Stimulated activated CD8-positive, alpha-beta memory T cell treated with anti-CD3 and anti-CD28 coated beads, Interleukin-15, amount 100 ng/mL, for 48 hours (primary cell): ENCODE measurements at places on chromosomes 5 and 9.

- no peak for DNase-seq
Observed at GRCh38 chr5:54463713-54464112, 8.2 kb downstream of the HSPB3 start.

- DNase-seq, result no peak
Observed at GRCh38 chr5:142636093-142636492, 49.8 kb downstream of the FGF1 start.

DNA sequence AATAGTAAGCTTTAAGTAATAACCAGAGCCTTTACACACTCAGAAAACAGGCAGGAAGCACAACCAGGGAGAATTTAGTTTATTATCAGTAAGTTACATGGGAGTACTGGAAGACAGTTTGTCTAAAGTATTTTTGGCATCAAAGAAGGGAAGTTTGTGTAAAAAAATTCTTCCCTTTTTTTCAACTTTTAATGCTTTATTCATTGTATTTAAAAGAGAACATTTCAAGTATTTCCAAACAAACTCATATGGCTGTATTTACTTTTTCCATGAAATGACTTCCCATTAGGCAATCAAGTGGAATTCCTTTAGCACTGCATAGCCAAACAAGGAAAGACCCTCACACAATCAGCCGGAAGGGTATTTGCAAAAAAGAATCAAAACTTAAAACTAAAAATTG lies 26.7 kb downstream of the RNF145 start:
- no peak for DNase-seq

GRCh38 chr5:41736641-41737040 lies 133.6 kb downstream of the OXCT1 start:
- no peak for DNase-seq

GRCh38 chr5:171520300-171521174 lies 101.1 kb downstream of the FGF18 start:
- DNase-seq, result no peak

DNA sequence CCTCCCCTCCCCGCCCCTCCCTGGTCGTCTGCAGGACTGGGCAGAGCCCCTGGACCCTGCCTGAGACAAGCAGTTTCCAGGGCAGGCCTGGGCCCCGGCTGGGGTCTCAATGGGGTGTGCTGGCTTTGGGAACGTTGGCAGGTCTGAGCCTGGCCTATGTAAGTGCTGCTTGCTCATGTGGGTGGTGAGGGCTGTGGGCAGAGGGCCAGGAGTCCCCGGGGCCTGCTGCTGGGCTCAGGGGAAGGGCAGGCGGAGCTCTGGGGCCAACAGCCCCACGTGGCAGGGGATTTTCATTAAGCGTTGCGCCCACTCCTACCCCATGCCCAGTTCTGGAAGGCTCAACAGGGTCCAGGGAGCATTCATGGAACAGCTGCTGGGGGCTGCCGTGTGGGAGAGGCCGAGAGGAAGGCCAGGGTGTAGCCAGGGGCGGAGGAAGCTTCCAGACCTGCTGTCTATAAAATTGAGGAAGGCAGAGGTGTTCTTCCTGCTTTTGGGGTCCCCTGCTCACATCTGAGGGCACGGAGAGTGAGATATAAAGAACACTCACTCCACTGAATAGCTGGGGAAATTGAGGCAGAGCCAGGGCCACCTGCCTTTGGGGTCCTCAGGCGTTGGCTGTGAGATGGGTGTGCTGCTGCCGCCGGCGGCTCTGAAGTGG lies 32.5 kb downstream of the RXRA start:
- DNase-seq, result no peak

- no peak for DNase-seq
Observed at GRCh38 chr5:40202814-40203440, 476.8 kb upstream of the PTGER4 start.

DNA sequence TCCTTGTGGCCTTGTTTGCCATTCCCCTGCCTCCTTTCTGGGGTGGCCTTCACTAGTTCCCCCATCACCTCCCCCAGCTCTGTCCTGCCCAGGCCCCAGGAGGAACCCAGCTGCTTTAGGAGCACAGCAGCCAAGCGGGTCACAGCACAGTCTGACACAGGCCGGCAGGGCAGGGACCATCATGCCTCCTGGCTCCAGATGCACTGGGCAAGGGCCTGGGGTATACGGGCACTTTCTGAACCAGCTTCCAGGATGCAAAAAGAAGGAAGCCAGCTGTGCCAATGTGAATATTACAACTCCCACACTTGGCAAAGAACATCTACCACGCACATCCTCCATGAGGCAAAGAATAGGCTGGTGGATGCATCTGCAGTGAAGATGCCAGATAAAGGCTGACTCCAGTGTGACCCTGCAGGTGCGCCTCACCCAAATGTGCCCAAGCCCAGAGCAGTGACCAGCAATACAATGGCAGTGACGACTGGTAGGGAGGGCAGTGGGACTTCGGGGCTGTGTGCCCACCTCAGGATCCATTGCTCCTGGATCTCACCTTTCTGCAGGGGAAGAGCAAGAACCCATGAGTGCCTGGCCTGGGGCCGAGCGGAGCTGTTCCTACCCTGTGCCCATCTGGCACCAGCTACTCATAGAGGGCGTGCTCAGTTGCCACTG lies 6.3 kb upstream of the IL3 start:
- no peak for DNase-seq

DNA sequence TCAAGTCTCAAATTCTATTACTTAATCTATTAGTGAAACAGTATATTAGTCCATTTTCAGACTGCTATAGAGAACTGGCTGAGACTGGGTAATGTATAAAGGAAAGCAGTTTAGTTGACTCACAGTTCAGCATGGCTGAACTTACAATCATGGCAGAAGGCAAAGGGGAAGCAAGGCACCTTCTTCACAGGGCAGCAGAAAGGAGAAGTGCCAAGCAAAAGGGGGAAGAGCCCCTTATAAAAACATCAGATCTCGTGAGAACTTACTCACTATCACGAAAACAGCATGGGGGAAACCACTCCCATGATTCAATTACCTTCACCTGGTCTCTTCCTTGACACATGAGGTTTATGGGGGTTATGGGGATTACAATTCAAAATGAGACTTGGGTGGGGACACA lies 67.9 kb upstream of the CHSY3 start:
- no peak for DNase-seq

DNA sequence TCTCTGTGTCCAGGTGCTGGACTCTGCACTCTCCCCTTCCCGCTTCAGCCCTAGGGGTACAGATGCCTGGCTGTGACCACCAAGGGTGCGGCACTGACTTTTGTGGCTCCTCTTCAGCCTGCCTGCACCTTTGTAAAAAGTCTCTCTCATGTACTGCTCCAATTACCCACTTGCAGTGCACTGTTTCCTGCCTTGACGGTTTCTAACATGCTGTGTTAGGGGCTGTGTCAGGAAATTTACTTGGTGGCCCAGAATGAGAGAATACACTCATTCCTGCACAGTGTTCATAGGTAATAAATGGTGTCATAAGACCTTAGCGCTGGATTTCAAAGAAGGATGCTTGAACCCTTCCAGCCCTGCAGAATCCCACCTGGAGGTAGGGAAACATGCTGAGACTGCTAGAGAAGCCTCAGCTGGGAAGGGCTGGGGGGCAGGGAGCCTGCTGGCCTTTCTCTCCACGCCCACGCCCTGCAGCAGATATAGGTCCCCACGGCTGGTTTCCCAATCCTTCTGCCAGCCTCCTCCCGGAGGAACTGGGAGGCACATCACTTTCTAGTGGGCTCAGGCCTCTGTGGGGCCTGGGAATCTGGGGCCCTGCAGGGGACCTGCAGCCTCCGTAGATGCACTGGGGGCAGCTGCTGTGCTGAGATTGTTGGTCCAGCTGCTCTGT lies 17.6 kb upstream of the HRH2 start:
- DNase-seq, result no peak

DNA sequence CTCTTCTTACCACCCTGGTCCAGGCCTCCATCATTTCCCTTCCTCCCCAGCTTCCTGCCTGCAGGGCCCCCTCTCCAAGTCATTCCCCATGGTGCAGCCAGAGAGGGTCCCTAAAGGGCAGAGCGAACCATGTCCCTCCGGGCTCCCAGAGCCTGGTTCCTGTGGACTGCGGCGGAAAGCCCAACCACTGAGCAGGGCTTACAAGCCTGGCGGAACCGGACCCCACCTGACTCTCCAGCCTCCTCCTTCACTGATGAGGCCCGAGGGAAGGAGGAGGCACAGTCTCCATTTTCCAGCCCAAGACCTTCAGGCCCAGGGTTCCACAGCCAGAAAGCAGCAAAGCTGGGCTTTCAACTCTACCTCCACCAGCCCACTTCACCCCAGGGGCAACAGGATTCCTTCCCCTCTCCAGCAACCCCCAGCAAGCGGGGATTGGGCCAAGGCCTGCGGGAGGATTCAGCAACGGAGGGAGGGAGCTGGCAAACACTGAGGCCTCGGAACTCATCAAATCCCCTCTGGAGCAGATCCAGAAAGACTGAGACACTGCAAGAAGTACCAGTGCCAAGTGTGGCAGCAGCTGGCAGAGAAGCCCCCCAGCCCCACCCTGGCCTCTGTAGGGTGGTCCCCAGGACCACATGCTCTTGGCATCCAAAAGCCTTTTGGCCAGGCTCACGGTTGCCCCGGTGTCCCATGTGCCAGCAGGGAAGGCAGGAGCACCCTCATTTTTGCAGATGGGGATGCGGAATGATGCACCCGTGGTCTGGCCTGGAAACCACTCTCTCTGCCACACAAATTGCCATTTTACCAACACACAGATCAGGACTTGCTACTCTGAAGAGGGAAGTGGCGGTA lies 3.1 kb downstream of the FAM163B start:
- DNase-seq, result no peak

- peak; percentile 8 for DNase-seq
Observed at GRCh38 chr9:125240649-125240999, 519 bp downstream of the HSPA5 start.

DNA sequence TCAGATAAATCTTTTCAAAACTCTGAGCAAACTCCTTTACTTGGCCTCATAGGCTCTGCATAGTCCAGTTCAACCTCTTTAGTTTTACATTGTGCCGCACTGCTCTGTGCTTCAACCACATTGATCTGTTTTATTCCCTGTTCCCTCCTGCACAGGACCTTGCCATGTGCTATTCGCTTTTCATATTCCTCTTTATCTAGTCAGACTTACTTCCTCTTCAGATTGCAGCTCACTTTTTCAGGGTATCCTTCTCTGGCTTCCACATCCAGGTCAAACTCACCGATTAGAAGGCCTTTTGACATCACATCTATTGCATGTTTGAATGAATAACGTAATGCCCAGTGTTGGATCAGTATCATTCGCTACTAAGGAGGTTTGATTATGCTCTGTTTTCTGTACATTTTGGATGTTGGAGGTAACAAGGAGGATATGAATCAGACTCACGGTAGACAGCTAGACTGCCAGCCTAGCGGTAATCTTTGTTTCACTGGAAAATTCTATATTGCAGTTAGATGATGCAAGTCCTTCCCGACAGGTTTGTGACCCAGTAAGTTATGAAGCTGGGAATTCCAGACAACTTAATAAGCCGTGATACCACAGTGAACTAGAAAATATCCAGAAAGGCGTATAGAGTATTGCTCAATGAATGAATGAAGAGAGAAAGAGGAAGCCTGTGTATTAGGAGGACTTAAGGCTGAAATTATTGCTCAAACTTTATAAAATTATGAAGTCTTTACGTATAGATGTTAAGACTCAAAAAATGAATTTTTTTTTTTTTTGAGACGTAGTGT lies 65.7 kb downstream of the IQGAP2 start:
- DNase-seq, result no peak

- DNase-seq, result no peak
Observed at GRCh38 chr5:150258130-150258529, 31.4 kb downstream of the CAMK2A start.

DNA sequence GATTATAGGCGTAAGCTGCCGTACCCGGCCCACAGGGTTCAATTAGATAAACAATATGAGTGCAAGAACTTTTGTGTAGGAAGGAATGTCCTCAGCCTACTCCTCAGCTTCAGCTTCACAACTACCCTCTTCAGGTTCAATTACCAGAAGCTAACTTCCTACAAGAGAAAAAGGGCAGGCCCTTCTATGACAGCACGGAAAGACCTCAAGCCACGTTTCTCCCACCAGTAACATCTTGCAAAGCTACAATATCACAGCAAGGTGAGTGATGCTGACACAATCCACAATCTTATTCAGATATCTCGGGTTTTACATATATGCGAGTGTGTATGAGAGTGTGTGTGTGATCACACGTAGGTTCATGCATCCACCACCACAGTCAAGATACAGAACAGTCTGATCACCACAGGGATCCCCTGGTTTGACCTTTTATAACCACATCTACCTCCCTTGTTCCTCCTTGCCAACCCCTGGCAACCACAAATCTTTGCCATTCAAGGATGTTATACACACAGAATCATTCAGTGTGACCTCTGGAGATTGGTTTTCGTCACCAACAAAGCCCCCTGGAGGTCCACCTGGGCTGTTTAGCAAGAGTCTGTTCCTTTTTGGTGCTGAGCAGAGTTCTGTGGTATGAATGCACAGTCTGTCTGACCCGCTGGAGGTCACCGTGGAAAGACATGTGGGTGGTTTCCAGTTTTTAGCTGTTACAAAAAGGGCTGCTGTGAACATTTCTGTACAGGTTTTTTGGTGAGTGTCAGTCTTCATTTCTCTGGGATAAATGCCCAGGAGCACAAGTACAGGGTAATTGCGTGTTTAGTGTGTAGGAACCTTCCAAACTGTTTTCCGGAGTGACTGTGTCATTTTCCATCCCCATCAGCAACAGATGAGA lies 38.2 kb downstream of the IPPK start:
- peak; percentile 16 for DNase-seq

DNA sequence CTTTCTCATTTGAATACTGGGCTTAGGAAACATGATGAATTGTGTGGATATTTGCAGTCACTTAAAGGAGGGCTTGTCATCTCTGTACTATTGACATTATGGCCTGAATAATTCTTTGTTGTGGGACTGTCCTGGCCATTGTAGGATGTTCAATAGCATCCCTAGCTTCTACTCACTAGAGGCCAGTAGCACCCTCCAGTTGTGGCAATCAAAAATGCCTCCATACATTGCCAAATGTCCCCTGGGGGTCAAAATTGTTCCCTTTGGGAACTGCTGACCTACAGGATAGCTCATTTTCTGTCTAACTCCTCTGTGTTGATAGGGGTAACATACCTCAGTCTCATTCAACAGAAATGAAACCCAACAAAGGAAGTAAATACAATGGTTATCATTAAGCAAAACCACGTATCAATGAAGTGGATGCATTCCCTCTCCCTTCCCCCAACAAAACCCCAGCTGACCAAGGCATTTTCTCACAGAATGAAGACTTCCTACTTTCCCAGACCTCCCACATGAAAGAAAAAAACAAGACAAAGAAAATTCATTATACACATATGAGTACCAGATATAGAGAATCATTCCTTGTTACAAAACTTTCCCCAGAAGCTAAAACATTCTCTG lies 18.1 kb downstream of the FYB1 start:
- DNase-seq, result no peak

- DNase-seq, result no peak
Observed at GRCh38 chr5:164577742-164578141, 1072.3 kb downstream of the MAT2B start.

- DNase-seq, result no peak
Observed at GRCh38 chr9:119986713-119987112, 593.3 kb downstream of the CDK5RAP2 start.
